ENCODE measurements at places on chromosomes 12 and 14. TPM values are rescaled to one million over a fixed set of nuclear protein-coding genes. Genes with fewer than 3 reads are reported as not detected.
A peak's percentile ranks its signal among the peaks of the same experiment; 100 is the strongest.

ACOT6 gene
- not detected for total RNA-seq

- no peaks in the 10 kb centered on the region for H3K36me3 ChIP-seq
- peaks cover 9% of the 10 kb centered on the region for H3K27me3 ChIP-seq
- H3K27ac ChIP-seq = no peak overlapping the region
- DNase-seq = no peak
- no peaks in the 10 kb centered on the region for H3K4me1 ChIP-seq
Measured at GRCh38 chr14:104115691-104116287, 22.6 kb upstream of the KIF26A start.

DNA sequence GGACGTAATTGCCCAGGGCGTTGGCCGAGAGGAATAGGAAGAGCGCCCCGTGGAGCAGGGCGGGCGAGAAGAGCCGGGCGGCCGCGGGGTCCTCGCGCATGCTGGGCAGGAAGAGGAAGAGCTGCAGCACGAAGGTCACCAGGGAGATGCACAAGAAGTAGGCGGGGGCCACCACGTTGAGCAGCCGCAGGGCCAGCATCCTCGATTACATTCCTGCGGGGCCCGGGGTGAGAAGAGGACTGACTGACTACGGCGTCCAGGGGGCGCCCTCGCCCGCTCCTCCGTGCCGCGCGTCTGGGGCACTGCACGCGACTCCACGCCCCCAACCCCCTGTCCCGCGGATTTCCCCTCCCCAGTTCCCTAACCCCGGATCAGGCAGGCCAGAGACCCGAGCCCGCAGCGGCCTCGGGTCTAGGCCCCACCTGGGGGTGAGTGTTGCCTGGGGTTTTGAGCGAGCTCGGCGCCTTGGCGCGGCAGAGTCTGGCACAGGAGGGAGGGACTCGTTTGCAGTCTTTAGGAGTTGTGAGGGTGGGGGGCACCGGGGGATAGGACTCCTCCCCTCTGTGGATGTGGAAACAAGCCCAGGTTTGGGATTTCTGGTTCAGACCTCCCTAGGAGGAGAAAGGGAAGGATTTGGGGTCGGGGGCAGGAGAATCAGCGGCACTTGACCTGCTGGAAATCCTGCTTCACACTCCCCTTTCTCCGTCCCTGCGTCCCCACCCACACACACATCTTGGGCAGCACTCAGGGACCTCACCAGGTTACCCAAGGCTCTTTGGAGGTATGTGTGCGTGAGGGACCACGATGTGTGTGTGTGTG lies 1.8 kb downstream of the ZDHHC22 start:
- no peak overlapping the region for H3K27ac ChIP-seq
- H3K36me3 ChIP-seq = no peaks in the 10 kb centered on the region
- H3K27me3 ChIP-seq = peaks cover 37% of the 10 kb centered on the region
- DNase-seq = no peak

DNA sequence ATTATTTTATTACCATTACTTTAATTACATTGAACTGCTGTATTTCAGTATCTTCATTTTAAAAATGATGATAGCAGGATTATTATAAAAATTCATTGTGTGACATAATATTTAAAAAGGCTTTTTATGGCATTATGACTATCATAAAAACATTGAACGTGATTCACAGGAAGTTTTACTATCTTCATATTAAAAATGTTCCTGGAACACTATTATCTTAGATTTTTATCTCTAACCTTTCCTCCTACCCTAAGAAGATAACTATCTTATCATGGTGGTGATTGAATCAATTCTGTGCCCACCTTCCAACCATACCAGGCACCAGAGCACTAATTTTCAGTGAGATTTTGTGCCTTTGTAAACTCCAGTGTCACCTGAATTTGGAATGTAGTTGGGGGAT lies 16.2 kb downstream of the LRRC9 start:
- H3K27ac ChIP-seq = no peak overlapping the region
- no peaks in the 10 kb centered on the region for H3K4me1 ChIP-seq
- no peak overlapping the region for H3K4me3 ChIP-seq
- no peaks in the 10 kb centered on the region for H3K36me3 ChIP-seq
- no peak for DNase-seq

GRCh38 chr12:94169495-94169894 lies 21.1 kb downstream of the PLXNC1 start:
- H3K27ac ChIP-seq = no peak overlapping the region
- H3K4me3 ChIP-seq = no peak overlapping the region
- H3K4me1 ChIP-seq = peaks cover 39% of the 10 kb centered on the region
- no peak for DNase-seq

DNA sequence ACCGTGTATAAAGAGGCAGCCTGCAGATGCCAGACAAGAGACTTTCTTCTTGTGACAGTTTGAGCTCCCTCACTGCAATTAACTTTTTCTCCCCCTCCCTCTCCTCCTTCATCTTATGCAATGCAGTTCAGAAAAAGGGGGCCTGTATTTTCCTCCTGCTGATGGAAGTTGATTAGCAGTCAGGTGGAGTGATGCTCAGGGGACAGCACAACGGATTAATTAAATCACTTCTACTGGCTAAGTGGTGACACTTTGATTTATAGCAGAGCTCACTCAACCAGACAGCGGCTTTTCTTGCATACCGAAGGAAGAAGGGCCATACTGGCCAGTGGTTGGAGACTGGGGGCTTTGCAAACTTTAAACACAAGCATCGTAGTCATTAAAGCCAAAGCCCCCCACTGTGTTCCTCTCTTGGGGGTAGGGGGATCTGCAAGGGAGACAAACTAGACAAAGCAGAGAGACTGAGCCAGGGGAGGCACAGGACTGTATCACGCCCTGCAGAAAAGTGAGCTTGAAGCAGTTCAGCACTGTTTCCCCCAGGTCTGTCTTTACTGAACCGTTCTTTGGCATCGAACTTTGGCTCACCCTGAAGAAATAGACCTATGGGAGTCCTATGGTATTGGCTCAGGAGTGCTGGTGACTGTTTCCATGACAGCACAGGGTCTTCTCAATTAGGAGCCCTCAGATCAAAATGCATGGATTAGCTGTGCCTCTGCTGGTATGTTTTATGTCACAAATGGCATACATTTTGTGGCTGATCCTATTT lies 47.7 kb downstream of the SPRING1 start:
- no peaks in the 10 kb centered on the region for H3K36me3 ChIP-seq
- H3K4me1 ChIP-seq = peaks cover 13% of the 10 kb centered on the region
- peaks cover 29% of the 10 kb centered on the region for H3K27me3 ChIP-seq
- no peak overlapping the region for H3K27ac ChIP-seq

DNA sequence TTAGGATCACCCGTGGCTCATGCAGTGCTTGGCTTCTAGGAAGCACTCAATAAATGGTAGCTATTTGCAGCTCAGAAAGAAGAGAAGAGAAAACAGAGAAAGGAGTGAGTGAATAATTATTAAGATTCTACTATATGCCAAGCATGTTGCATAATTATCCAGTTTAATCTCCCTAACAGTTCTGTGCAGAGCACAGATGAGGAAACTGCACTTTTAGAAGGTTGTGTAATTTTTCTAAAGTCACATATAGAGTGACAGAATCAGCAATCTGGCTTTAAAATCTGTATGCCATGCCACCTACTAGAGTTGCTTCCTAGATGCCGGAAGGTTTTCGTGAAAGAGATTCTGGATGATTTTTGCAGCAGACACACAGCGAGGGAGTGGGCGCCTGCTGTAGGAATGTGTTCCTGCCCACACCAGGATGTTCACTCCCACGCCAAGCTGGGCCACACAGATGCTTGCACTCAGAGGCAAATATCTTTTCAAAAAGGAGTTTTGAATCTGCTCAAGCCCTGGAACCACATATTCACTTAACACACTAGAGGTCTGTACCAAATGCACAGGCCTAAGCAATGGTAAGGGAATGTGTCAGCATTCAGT lies 50.2 kb upstream of the SMCO2 start:
- H3K4me3 ChIP-seq = no peak overlapping the region
- no peak overlapping the region for H3K27ac ChIP-seq
- no peaks in the 10 kb centered on the region for H3K27me3 ChIP-seq
- peaks cover 1% of the 10 kb centered on the region for H3K36me3 ChIP-seq
- no peak for DNase-seq
- H3K4me1 ChIP-seq = no peaks in the 10 kb centered on the region

CCDC177 gene
- total RNA-seq = not detected

DNA sequence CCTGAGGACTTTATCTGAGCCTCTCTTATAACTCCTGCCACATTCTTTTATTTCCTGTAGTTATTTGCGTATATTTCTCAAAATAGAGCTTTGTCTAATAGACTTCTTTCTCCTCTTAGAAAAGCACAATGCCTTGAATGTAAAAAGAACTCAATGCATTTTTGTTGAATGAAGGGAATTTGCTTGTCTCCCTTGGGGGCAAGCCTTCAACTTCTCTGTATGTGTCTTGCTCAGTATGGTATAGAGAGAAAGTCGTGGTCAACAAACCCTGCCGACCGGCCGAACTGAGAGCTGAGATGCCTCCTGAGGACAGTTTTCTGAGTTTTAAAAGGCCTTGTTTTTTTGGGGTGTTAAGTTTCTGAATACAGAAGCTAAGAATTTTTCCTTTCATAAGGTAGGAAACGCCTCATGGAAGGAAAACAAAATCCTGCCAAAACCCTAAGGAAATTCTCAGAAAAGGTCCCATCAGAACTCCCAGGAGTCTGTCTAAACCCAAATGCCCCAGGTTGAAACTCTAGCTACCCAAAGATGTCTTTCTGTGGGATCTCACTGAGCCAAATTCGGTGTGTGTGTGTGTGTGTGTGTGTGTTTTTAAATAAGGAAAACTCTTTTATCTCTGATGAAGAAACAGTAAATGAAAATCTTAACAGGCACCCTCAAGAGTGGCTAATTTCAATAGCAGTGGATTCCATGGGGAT lies 136.6 kb downstream of the C12orf75 start:
- peaks cover 22% of the 10 kb centered on the region for H3K4me1 ChIP-seq
- no peak for DNase-seq
- peaks cover 12% of the 10 kb centered on the region for H3K36me3 ChIP-seq
- peaks cover 4% of the 10 kb centered on the region for H3K27me3 ChIP-seq
- H3K27ac ChIP-seq = no peak overlapping the region

OR6C70 gene
- total RNA-seq = not detected

DNA sequence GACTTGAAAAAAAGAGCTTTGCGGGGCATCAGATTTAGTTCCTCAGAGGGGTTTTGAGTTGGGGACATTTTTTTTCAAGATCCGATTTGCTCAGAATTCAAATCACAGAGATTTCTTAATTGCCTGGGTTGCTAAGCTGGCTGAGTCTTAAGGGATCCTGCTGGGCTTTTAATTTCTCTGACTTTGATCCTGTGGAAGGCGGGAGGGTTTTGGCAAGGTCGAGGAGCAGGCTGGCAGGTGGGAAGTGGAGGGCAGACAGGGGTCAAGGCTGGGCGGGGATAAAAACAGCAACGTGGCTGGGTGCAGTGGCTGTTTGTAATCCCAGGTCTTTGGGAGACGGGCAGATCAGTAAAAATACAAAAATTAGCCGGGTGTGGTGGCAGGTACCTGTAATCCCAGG lies 33.5 kb upstream of the CCDC63 start:
- no peak overlapping the region for H3K27ac ChIP-seq
- H3K4me1 ChIP-seq = no peaks in the 10 kb centered on the region
- H3K36me3 ChIP-seq = no peaks in the 10 kb centered on the region
- H3K27me3 ChIP-seq = peaks cover 17% of the 10 kb centered on the region

GRCh38 chr12:67085699-67086098 lies 183.5 kb upstream of the CAND1 start:
- no peaks in the 10 kb centered on the region for H3K36me3 ChIP-seq
- no peak overlapping the region for H3K27ac ChIP-seq
- DNase-seq = no peak
- H3K4me3 ChIP-seq = no peak overlapping the region

- no peak overlapping the region for H3K27ac ChIP-seq
- H3K27me3 ChIP-seq = peaks cover 15% of the 10 kb centered on the region
Measured at GRCh38 chr12:45478931-45479330, 250.6 kb upstream of the ARID2 start.

SLC25A21 gene
- total RNA-seq = 0.58 TPM

- no peak overlapping the region for H3K27ac ChIP-seq
- H3K36me3 ChIP-seq = peaks cover 62% of the 10 kb centered on the region
- DNase-seq = no peak
Measured at GRCh38 chr12:133023566-133023965, 13.7 kb upstream of the ZNF84 start.

DNA sequence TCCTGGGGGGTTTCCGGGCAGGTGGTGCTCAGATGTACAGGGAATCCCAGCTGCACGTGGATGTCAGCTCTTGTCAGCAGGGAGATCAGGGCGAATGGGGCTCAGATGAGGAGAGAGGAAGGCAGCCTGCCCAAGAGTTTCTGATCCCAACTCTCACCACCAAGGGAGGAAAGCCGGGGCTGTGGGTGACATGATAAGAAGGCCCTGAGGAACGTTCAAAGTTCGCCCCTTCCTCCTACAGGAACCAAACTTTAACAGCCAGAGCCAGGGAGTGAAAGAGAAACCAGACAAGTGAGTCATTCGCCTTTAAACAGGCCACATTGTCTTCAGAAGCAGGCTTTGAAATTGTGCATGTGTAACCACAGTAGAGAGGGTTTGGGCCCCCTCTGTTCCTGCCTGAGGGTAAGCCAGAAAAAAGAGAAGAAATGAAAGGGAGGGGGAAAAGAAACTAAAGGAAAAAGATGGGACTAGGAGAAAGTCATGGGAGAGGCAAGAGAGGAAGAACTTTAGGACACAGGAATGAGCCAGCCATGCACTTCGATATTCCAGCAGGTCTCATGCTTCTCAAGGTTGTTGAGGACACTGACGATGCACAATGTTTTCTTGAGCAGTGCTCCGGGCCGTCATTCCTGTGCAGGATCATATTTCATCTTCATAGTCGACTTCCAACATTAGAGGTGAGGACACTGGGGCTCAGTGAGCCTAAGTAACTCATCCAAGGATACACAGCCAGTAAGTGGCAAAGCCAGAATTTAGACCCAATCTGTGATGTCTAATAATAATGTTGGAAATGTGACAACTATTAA lies 691.4 kb upstream of the TBX3 start:
- H3K4me3 ChIP-seq = peak overlapping the region; percentile 80
- no peaks in the 10 kb centered on the region for H3K36me3 ChIP-seq
- peak overlapping the region; percentile 88 for H3K27ac ChIP-seq

GRCh38 chr12:78324234-78324633 lies 493.5 kb downstream of the NAV3 start:
- no peaks in the 10 kb centered on the region for H3K27me3 ChIP-seq
- no peaks in the 10 kb centered on the region for H3K4me1 ChIP-seq
- H3K36me3 ChIP-seq = no peaks in the 10 kb centered on the region
- H3K4me3 ChIP-seq = no peak overlapping the region

DNA sequence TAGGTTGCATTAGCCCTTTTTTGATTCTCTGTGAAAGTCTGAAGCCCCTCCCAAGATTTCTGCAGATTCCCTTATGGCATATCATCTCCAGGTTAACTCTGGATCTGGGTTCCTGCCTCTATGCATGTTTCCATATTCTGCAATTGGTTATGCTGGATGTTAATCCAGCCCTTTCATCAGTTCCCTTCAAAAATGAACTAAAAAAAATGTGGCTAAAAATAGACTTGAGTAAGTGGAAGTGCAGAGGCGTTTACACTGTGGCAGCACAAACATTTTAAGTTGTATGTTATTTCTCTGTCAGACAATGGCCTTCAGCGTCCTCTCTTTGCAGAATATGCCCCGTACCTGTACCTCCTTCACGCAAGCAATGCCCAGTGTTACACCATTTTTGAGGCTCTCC lies 11.4 kb downstream of the MGST1 start:
- H3K4me3 ChIP-seq = no peak overlapping the region
- DNase-seq = peak; percentile 30
- no peaks in the 10 kb centered on the region for H3K27me3 ChIP-seq
- H3K36me3 ChIP-seq = peaks cover 69% of the 10 kb centered on the region

GRCh38 chr12:27652174-27652763 lies 44.0 kb upstream of the REP15 start:
- H3K4me1 ChIP-seq = peaks cover 21% of the 10 kb centered on the region
- peaks cover 20% of the 10 kb centered on the region for H3K36me3 ChIP-seq
- no peaks in the 10 kb centered on the region for H3K27me3 ChIP-seq
- DNase-seq = peak; percentile 71
- H3K27ac ChIP-seq = no peak overlapping the region
- no peak overlapping the region for H3K4me3 ChIP-seq

RASAL1 gene
- not detected for total RNA-seq

Measured in HFFc6 (cell line).